ENCODE measurements at places on chromosomes 13 and 19.
A peak's percentile ranks its signal among the peaks of the same experiment; 100 is the strongest.

GRCh38 chr13:43364210-43365038 is 341.0 kb downstream of the DNAJC15 start:
- DNase-seq: no peak

DNA sequence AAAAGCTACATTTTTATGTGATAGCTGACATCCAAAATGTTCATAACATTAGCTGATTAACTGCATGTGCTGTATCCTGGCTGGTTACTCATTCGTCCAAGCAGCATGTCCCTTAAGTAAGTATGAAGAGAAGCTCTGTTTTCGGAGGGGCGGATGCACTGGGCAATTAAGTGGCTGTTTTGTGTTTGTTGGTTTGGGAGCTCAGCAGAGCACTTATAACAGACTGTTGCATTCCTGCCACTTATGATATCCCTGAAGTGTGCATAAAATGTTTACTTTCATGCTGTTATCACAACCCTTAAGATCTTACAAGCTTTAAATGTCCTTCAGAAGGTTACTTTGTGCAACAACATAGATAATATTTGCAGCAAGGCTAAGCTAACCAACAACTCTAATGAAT is 264.1 kb downstream of the NALCN start:
- DNase-seq: no peak

DNA sequence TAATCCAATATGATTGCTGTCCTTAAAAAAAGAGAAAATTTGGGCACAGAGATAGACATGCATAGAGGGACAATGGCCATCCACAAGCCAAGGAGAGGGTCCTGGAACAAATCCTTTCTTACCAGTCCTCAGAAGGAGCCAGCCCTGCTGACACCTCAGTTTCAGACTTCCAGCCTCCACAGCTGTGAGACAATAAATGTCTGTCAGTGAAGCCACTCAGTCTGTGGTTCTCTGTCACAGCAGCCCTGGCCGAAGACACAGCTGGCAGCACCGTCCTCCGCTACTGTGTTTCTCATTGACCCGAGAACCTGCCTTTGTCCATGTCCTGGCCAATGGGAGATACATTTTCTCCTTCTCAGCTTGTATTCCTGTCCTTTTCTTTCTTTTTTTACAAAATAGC is 207.9 kb downstream of the TM9SF2 start:
- no peak for DNase-seq

DNA sequence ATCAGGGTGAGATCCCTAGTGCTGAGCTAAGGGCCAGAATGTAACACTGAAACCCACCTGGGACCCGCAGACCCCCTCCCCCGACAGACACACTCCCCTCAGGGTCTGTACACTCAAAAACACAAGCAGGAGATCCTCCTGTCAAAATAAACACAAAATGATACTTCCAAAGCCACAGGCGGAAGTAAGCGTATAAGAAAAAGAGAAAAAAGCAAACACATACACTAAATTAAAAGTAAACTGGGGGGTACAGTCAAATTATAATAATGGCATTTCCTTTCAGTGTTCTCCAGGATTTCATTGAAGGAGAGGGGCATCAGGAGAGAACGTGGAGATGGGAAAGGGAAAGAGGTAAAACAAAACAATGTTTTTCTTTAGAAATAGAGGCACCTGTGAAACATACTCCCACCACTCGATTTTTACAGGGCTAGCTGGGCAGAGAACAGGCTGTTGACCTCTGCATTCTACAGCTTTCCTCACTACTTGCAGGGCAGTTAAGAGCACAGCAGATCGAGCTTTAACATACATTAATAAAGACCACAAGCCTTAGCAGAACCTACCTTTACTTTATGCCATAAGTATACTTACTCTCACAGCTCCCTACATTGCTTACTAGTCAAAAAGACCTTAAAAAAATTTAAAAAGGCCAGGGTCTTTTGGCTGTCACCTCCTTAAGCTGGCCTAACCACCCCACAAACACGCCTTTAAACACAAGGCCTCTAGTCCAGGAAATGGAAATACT is 5.3 kb downstream of the ZIC5 start:
- no peak for DNase-seq

DNA sequence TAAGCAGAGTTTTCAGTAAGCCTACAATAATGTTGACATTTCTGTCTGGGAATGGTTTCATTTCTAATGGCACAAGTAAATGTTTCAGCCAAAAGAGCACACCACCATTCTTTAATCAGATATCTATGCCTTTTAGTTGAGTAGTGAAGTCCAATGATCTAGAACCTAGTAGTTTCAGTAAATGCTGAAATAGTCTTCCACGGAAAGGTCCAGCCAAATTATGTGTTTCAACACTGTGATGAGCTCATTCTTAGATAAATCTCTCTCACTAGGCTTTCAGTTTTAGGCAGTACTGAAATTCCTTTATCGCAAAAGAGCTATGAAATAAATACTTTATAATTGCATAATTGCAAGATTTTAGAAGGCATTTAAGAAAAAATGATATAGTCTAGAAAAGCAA is 816.8 kb upstream of the PCDH9 start:
- DNase-seq: no peak

DNA sequence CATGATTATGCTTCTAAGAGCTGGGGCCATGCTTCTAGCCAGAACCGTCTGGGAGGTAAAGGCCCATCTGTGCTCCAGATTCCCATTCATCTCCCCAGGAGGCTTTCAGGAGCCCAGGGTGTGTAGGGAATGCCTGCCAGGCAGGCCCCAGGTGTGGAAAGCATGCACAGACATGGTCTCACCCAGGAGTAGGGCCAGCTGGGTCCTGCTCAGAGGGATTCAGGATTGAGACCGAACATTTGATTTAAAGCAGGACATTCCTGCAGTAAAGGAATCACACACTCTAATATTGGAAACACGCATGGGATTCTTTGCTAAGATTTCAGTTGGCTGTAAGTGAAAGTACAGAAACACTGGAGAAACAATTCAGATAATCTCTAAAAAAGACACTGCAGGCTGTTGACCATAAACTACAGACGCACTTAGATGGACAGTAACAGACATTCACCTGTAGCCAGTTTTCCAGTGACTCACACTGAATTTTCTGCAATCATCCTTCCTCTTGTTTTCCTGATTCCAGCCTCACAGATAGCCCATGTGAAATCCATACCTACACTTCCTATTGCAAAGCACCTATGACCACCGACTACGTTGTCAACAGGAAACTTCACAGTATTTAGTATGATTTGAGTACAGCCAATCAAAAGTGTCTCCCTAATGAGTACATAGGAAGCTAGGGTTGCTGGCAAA is 257.8 kb downstream of the TBC1D4 start:
- no peak for DNase-seq

- no peak for DNase-seq
Observed at GRCh38 chr19:11269408-11269807, 7.1 kb upstream of the DOCK6 start.

DNA sequence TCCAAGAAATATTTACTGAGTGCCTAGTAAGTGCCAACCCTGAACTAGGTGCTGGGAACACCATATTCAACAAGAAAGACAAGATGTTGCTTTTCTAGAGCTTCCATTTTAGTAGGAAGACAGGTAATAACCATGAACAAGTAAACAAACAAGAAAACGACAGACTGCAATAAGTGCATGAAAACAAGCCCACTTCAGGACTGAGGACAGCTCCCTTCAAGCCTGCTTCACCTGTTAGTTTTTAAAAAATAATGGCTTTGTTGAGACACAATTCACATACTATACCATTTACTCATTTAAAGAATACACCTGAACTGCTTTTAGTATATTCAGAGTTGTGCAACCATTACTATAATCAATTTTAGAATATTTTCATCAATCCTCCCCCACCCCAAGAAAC is 30.4 kb downstream of the CYP4F22 start:
- no peak for DNase-seq

DNA sequence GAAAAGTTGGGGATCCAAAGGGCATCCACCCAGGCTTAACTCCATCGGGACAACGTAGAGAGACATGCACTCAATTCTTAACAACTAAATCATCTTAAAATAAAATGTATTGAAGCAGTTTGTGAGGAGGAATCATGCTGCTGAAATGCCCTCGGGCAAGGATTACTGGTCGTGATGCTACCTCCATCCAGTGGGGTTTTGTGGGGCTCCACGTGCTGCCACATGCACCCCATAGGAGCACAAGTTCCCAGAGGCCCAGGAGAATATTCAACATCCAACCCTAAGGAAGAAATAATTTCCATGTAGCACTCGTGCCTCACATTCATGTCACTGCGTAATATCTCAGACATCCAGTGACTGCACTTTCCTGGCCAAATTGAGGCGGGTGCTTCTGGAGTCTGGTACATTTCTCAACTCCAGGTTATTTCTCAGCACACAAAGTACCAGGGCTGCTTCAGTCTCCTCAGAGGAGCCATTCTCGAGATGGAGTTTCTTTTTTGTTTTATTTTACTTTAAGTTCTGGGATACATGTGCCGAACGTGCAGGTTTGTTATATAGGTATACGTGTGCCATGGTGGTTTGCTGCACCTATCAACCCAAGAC is 429.8 kb downstream of the FOXO1 start:
- no peak for DNase-seq

DNA sequence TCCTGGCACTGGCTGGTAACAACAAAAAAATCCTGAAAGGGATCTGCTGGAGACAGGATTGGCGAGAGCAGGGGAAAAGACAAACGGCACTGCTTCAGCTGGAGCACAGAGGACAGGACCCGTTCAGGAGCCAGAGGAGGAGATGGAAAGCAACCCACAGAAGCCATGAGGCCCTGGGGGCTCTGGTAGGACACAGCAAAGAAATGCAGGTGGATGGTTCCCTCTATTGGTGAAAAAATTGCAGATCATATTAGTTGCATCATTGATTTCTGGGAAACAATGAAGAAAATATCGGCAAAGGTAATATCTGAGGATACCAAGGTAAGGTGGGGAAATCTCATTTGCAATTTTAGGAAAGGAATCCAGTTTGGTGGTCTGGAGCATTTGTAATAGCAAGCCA is 25.7 kb upstream of the TPP2 start:
- no peak for DNase-seq

- peak; percentile 43 for DNase-seq
Observed at GRCh38 chr19:16185768-16186123, 536 bp downstream of the FAM32A start.

GRCh38 chr19:9354651-9355050 is 8.2 kb upstream of the ZNF177 start:
- no peak for DNase-seq

- DNase-seq: no peak
Observed at GRCh38 chr19:31439270-31439573, 90.0 kb upstream of the TSHZ3 start.

DNA sequence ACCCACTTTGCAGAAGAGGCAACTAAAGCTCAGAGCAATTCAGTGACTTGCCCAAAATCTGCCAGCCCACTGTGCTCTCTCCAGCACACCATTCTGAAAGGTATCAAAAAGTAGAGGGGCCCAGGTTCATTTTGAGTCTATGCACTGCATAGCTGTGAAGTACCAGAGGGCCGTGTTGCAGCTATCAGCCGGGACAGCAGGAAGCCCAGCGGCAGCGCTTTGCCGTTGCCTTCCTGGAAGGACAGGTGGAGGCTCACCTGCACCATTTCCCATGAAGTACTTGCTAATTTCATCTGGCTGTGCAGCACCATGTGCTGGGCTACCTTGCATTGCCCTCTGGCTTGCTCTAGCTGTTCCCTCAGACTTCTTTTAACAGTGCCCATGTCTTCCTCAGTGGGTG is 2.7 kb upstream of the SERPINE3 start:
- no peak for DNase-seq

- no peak for DNase-seq
Observed at GRCh38 chr13:107211073-107211472, 643.1 kb upstream of the ARGLU1 start.

DNA sequence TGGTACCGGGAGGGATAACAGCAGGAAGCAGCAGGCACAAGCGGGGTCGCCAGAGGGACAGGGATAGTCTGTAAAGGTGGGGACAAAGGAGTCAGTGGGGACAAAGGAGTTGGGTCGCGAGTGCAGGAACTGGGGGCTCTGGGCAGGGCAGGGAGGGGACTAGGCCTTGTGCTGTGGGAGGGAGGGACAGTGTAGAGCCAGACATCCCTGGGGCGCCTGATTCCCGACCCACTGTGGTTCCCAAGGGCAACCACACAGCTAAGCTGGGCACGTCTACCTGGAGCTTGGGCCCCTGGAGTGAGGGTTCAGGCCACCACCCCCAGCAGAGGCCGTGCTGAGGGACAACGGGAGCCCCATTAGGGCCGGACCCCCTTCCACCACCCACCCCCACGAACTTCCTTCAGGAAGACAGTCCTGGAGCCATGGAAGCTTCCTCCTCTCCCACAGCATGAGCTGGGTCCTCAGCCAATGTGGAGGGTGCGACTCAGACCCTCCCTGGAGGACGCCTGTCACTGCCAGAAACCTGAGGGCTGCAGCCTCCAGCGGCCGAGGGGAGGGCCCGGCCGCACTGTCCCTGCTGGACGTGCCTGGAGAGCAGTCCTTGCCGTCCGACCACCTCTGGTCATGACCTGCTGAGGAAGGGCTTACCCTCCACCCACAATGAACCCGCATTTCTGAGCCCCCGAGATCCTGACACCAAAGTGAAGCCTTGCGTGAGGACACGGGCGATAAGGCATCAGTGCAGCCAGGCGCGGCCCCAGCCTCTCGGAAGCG is 77.9 kb downstream of the SPACA7 start:
- DNase-seq: no peak

DNA sequence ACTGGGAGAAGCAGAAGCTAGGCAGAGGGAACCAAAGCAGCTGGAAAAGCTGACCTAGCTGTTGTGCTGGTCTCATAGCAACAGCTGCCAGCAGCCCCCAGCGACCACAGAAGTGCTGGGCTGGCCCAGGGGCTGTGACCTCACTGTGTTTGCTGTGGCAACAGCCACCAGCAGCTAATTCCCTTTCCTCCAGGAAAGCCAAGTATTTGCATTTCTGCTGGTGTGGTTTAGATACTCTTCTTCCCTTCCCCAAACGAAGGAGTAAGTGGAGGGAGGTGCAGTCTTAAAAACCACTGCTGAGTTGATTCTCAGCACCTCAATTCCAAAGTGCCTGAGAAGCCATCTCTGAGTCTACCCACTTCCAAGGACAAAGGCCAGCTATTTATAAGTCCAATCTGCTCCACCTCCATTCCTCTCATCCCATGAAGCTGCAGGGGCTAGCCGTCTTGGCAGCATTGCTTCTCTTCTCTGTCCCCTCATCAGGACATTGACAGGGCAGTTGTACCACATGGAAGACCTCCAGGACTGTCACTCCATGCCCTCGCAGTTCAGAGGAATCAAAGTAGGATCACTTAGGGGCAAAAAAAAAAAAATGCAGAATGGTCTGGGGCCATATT is 11.5 kb upstream of the CCDC97 start:
- DNase-seq: no peak

GRCh38 chr19:18278521-18279265 is 2.7 kb downstream of the JUND start:
- no peak for DNase-seq

GRCh38 chr19:58097349-58097748 is 682 bp downstream of the ZSCAN18 start:
- DNase-seq: no peak

DNA sequence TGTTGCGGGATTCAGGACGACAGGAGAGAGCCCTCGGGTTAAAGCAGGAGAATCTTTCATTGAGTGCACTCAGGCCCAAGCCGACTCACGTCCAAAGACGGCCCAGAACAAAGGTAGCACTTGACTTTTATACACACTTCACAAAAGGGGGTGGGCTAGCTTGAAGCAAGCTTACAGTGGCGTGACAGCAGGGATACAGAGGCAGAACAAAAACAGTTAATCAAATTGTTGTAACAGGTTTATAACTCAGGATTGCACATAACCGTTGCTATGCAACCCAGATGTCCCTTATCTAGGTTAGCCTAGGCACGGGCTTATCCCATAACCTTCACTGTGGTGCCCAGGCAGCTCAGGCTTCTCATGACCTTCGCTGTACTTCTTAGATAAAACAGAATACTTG is 2.0 kb downstream of the MED25 start:
- DNase-seq: no peak

Data from stimulated activated CD4-positive, alpha-beta T cell treated with anti-CD3 and anti-CD28 coated beads, TNF-alpha, amount 100 ng/mL, for 24 hours (primary cell).